ENCODE measurements at places on chromosomes 5 and 9.
A peak's percentile ranks its signal among the peaks of the same experiment; 100 is the strongest.

- no peak for DNase-seq
Measured at GRCh38 chr5:82656341-82656761, 378.2 kb upstream of the RPS23 start.

- DNase-seq: no peak
Measured at GRCh38 chr9:77194423-77194822, 17.1 kb downstream of the VPS13A start.

DNA sequence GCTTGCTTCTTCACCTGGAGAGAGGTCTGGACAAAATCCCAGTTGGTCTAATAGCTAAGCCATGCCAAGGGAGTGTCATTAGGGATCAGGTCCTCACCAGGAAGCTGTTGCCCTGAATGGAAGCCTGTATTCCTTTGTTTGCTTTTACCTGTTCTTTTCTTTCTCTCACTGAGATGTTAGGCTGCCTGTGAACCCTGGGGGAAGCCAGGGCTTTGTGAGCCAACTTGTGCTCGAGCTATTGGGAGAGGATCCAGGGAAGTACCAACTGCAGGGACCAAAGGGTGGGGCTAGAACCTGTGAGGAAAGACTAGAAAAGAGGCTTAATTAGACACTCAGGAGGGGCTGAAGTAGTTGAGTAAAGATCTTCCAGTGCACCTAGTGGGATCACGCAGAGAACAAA is 451.2 kb upstream of the TLE4 start:
- no peak for DNase-seq

DNA sequence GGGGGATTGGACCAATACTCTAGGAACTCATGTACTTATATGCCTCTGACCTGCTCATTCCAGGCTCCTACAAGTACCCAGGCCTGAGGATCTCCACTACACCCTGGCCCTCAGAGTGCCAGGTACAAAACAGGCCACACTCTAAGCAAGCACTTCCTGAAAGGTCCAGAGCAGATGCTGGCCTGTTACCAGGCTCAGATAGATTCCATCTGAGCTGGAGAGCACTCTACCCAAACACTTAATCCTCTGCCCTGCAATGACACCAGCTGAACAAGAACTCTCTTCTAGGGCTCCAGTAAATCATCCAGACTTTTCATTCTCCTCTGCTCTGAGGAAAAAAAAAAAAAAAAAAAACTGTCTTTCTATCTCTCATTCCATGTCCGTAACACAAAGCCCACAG is 2.9 kb downstream of the P4HA2 start:
- DNase-seq: peak; percentile 75

- DNase-seq: no peak
Measured at GRCh38 chr5:104353371-104353770, 790.8 kb upstream of the NUDT12 start.

GRCh38 chr5:1759378-1759970 is 40.2 kb downstream of the MRPL36 start:
- no peak for DNase-seq

DNA sequence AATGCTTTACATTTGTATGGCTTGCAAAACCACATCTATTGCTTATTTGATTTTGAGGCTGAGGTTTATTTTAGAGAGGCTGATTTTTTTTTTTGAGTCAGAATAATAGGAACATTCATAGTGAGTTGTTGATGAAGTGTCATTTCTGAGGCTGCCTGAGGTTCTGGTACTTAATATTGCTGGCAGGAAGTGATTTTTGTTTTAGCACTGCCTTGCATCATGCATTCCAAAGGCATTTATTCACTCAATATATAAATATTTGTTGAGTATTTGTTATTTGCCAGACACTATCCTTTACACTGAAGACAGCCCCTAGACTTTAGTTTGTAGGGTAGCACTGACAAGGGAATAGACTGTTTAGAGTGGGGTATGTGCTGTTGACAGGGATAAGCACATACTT is 2.7 kb downstream of the RNF20 start:
- peak; percentile 61 for DNase-seq

- DNase-seq: peak; percentile 50
Measured at GRCh38 chr9:110815361-110815760, 146.8 kb downstream of the MUSK start.

DNA sequence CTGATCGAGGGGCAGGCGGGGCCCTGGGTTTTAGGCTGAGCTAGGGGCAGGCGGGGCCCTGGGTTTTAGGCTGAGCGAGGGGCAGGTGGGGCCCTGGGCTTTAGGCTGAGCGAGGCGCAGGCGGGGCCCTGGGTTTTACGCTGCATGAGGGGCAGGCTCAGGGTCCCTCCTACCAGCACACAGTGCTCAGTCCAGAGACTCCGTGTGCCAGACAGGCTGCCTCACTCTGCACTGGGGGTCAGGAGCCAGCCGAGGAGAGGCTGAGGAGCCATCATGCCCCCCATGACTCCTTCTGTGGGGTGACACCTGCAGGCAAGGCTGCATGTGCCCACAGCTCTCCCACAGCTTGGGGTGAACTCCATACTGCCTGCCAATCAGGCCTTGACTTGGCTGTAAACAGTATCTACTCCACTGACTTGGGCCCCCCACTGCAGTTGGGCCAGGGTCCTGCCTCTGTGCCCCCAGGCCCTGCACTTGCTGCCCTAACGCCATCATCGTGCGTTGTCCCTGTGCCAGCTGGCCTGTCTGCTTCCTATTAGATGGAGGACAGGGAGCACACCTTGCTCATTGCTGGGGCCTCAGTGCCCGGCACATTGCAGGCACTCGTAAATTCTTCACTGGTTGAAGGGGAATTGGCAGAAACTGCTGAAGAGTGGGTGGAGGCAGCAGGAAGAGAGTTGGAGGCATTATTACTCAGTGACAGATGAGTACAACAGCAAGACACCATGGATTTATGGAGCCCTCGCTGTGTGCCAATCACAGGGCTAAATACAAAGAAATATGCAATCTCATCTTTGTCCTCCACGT is 78.6 kb downstream of the AMBP start:
- DNase-seq: no peak

GRCh38 chr5:158435161-158435616 is 576.2 kb upstream of the CLINT1 start:
- DNase-seq: peak; percentile 66

GRCh38 chr5:4976902-4977301 is 163.2 kb upstream of the ADAMTS16 start:
- peak; percentile 10 for DNase-seq

DNA sequence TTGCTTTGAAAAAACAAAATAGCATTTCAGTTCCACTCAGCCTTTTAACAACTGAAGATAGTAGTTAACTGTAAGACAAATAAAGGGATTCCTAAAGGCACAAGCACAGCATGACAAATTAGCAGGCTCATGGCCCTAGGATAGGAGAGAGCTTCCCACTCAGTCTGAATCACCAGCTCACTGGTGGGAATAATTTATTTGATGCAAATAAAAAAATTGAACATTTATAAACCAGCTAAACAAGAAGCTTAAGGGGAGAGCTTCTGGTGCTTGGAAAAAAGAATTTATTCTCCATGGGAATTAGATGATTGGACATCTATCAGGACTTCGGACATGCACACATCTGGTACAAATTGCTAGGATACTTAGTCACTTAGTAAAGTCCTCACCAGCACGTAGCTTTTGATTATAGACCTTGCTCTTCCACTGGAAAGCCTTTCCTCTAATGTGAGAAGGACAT is 294.1 kb upstream of the TNC start:
- peak; percentile 97 for DNase-seq

DNA sequence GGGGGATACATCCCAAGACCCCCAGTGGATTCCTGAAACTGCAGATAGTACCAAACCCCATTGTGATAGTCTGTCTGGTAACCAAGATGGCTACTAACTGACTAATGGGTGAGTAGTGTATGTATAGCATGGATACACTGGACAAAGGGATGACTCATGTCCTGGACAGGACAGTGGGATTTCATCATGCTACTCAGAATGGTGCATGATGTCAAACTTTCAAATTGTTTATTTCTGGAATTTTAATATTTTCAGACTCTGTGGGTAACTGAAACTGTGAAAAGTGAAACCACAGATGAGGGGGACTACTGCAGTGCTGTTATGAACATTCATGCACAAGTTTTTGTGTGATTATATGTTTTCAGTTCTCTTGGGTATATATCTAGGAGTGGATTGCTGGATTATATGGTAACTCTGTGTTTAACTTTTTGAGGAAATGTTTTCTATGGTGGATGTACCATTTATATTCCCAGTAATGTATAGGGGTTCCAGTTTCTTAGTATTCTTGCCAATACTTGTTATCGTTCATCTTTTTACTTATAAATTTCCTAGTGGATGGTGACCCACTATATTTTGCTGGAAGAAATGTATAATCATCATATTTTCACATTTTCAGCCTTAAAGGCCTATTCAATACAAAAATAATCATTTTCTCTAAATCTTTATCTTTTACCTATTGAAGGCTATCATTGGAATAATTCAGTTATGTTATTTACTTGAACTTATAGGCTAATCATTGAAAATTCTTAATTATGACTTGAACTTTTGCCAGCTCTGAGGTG is 140.9 kb downstream of the NR3C1 start:
- peak; percentile 85 for DNase-seq

GRCh38 chr5:173217626-173218397 is 17.2 kb downstream of the NKX2-5 start:
- DNase-seq: no peak

DNA sequence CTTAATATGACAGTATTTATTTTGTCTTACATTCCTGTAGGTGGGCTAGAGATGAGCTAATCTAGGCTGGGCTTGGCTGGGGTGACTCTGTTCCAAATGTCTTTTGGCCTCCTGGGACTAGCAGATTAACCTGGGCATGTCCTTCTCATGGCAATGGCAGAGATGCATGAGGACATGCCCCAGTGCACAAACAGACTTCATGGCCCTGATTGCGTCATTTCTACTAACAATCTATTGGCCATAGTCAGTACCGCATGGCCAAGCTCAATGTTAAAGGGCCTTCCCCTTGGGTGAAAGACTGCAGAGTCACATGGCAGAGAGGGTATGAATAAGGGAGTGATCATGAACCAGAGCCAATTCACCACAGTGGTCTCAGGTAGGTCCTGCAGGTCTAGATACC is 313.4 kb downstream of the MSX2 start:
- no peak for DNase-seq

GRCh38 chr5:128572930-128573319 is 34.9 kb upstream of the FBN2 start:
- no peak for DNase-seq

DNA sequence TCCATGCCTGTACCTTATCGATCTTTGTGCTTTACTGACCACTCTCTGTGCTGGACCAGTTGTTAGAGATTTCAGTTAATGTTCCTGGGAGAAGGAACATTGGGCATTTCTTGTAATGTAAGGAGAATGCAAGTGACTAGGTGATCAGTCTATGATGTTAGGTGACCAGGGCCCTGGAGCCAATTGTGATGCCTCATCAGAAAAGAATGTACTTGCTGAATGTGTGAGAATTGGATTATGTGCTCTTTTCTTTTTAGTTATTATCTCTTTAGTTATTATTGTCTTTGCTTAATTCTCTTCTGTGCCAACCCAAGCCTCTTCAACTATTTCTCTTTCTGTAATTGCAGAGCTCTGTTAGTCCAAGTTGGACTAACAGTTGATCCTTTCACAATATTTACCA is 92.9 kb downstream of the LRRC70 start:
- no peak for DNase-seq

DNA sequence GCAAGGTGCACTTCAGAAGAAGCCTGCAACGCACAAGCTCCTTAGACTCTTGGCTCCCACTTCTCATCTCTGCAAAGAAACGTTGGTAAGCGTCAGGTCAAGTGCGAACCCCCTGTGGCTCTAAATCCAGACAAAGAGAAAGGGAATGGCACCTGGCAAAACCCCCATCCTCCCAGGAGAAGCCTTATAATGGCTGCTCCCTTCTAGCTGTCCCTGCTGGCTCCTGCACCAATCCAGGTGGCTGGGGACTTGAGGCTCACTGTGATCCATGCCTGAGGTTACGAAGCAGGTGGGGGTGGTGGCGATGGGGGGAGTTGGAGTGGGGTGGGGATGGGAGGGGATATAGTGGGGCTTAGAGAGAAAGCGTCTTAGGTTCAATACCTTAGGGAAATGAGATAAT is 272.8 kb downstream of the DENND1A start:
- DNase-seq: no peak

DNA sequence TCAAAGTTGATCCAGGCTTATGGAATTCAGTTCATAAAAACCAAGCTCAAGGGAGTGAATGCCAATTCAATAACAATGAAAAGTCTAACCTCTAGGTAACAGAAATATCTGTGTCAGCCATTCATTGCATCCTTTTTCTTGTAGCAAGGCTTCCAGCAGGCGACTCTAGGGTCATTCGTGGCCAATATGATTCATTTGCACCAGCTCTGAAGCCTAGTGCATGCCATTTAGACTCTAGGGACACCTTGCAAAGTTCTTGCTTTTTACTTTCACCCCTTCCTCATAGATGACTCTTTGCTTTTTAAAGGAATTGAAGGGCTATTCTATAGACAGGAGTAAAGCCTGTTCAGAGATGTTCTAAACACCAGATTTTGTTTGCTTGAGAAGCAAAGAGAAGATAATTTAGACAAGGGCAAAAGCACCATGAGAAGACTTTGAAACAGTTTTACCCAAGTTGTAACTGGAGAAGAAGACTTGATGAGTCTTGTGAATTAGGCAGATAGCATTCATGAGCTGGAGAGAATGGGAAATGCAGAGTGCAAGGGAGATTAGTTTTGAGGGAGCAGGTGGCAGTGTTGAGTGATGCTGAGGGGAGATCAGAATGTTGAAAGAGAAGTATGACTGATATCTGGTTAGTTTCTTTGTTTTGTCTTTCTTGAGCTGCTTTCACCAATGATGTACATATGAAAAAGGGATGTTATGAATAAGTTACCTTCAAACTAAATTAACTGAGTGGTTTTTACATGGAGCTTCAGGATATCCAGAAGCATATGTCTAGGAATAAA is 94.5 kb downstream of the F2RL2 start:
- no peak for DNase-seq

DNA sequence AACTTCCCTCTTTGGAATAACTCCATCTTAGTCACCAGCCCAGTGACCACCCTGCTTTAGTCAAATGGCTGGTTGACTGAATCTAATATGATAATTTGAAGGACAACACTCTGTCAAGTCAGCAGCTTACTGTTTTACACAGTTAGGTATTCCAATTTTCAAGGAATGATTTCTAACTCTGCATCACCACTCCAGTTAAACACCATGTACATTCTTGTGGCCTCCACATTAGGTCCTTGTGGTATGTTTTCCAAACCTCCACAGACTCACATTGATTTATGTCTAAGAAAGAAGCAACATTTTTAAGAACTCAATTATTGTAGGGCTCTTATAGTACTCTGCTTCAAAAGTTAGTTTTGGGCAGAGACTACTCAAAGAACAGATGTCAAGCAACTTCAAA is 110.7 kb downstream of the TLE1 start:
- peak; percentile 86 for DNase-seq

GRCh38 chr9:72013292-72013760 is 47.1 kb downstream of the C9orf57 start:
- DNase-seq: no peak

- DNase-seq: no peak
Measured at GRCh38 chr9:8616414-8616813, 816.8 kb upstream of the DMAC1 start.

- DNase-seq: no peak
Measured at GRCh38 chr5:57684299-57684702, 201.7 kb upstream of the ACTBL2 start.
